ENCODE measurements at places on chromosomes 6 and 20.

- DNase-seq: peak; percentile 82
Measured at GRCh38 chr6:159941286-159942113, 27.4 kb upstream of the IGF2R start.

DNA sequence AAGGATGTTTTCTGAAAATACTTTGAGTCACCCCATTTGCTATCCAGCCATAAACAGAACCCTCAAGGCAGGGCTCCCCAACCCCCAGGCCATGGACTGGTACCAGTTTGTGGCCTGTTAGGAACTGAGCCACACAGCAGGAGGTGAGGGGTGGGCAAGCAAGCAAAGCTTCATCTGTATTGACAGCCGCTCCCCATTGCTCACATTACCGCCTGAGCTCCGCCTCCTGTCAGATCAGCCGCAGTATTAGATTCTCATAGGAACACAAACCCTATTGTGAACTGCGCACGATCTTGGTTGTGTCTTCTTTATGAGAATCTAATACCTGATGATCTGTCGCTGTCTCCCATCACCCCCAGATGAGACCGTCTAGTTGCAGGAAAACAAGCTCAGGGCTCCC is 543.8 kb downstream of the CBLN4 start:
- no peak for DNase-seq

DNA sequence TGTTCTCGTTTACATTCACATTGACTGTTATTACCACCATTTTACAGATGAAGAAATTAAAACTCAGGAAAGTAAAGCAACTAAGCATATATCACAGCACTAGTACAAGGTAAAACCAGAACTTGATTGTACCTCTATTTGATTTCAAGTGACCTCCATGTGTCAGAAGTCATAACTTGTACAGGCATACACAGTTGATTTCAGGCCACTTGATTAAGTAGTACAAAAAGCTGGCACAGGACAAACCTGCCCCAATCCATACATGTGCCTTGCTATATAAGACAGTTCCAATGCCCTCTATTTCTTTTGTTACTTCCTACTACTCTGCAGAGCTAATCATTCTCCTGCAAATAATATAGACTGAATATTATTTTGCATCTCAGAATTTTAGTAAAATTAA is 58.8 kb upstream of the VGLL2 start:
- DNase-seq: no peak

DNA sequence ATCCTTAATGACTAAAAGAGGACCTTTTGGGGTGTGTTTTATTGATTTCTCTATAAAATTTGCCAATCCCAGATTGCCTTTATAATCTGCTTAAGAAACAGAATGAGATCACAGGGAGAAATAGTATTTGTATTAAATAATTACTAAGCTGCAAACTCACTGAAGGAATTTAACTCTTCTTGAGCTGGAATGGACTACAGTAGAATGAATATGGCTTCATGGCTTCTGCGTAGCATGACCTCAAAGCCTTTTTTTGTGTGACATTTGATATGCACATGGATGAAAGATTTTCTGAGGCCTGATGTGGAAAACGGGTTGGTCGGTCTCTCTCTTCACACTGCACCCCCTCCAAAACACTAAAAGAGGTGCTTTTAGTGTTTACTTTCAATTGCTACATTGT is 115.9 kb downstream of the QKI start:
- no peak for DNase-seq

DNA sequence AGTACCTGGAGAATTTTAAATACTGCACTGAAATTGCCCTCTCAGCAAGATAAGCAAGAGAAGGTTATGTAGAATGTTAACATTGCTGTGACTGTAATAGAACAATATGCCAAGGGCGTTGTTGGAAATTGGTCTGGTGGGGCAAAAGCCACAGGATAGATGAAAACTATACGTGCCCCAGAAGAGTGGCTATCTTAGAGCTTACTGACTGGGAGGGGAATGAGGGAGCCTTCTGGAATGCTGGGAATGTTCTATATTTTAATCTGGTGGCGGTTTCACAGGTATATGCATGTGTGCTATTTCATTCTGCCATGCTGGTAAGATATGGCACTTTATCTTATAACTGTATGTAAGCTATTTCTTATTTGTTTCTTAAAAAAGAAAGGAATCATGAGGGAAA is 35.2 kb upstream of the YWHAB start:
- no peak for DNase-seq

- peak; percentile 57 for DNase-seq
Measured at GRCh38 chr6:42128460-42129359, 13.7 kb downstream of the C6orf132 start.

DNA sequence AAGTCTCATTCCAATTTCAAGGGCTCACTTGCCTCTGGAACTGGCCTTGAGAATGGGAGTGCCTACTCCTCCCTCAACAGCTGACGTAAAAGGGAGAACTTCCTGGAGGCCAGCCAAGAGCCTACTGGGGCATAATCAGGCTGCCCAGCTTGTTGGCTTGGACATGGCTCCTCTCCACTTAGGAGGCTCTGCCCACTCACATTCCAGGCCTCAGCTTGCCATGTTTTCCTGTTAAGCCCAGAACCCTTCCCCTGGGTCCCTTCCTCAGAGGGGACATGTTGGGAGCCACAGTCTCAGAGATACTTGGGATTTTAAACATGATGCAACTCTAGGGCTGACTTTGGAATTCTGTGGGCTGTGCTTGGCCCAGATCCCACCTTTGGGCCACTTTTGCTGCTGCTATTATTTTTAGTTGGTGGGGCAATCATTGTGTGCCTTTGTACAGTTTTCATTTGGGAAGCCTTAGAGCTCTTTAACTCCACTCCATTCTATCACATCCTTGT is 31.5 kb upstream of the ADTRP start:
- no peak for DNase-seq

DNA sequence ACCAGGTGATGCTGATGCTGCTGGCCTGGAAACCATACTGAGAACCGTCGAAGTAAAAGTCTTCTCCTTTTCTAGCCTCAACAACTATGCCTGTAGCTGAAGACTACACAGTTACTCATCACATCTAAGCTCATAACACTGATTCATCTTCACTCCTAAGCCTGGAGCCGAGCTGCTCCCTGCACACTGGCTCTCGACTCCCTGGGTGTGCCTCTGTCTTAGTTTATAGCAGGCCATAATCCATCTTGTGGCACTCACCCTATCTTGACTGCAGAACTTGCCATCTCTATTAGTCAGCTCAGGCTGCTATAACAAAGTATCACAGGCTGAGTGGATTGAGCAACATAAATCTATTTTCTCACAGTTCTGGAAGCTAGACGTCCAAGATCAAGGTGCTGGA is 191.0 kb downstream of the UNC5CL start:
- DNase-seq: no peak

- no peak for DNase-seq
Measured at GRCh38 chr20:36004045-36004444, 35.7 kb downstream of the CNBD2 start.

GRCh38 chr6:135192256-135193174 is 11.4 kb downstream of the MYB start:
- no peak for DNase-seq

DNA sequence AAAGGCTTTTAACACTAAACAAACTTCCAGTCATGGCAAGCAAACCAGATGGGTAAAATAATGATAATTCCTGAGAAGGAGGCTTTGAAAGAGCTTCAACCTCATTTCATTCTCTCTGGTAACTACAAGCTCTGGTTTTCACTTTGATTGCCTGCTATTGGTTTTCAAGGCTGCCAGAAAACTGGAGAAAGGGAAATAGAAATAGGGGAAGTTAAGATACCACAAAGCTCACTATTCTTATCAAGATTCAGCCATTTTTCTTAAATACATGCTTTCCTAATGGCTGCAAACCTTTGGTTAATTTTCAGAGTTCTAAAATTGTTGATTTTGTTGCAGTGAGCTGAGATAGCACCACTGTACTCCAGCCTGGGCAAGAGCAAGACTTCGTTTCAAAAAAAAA is 42.5 kb upstream of the NELFCD start:
- DNase-seq: no peak

GRCh38 chr6:124494956-124495664 is 467.1 kb upstream of the RNF217 start:
- DNase-seq: no peak

- no peak for DNase-seq
Measured at GRCh38 chr6:32718879-32719278, 22.3 kb upstream of the HLA-DQA2 start.

DNA sequence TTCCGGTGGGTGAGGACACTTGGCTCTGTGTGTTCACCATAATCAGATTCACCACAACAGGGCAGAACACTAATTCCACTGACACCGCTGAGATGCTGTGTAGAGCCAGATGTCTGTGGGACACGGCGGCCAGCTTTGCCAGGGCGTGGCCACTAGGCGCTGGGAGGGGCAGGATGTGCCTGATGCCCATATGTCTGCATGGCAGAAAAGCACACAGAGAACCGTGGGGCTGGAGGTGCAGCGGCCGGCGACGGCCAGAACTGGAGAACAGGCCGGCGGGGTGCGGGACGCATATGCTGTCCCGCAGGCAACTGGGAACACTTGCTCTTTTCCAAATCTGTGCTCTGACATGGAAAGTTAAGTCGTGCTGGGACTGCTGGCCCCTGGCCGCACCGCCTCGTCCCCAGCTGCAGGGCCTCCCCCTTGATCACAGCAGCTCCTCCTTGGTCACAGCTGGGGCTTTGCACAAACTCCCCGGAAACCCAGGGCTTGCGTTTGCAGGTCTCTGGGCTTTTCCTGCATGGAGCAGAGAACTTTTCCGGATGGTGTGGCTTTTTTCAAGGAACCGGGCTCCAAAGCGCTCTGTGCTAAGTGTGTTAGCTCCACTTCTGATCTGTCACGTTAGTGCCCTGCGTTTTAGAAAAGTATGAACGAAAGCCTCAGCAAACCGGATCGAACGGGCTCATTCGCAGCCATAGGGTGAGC is 31.1 kb downstream of the NTSR1 start:
- DNase-seq: peak; percentile 88

DNA sequence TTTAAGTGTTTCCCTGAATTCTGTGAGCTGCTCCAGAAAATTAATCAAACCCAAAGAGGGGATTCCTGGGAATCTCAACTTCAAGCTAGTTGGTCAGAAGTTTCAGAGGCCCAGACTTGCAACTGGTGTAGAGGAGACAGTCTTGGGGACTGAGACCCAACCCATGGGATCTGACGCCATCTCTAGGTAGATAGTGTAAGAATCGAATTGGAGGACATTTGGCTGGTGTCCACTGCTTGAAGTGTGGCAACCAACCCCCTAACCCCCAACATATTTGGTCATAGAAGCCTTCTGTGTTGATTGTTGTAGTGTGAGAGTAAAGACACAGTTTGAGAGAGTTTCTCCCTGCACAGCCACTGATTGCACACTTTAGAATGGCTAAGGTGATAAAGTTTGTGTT is 103.5 kb upstream of the CARMIL1 start:
- no peak for DNase-seq

DNA sequence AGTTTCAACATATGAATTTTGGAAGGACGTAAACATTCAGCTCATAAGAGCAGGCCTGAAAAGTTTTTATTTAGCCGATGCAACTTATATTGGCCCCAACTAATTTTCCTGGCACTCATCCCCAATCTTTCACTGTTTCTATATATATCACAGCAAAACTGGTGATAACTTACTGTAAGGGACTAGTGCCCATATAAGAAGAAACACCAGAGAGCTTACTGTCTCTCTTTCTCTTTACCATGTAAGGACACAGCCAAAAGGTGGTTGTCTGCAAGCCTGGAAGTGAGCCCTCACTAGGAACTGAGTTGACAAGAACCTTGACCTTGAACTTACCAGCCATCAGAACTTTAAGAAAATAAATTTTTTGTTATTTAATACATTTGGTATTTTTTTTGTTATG is 807.4 kb upstream of the CITED2 start:
- no peak for DNase-seq

DNA sequence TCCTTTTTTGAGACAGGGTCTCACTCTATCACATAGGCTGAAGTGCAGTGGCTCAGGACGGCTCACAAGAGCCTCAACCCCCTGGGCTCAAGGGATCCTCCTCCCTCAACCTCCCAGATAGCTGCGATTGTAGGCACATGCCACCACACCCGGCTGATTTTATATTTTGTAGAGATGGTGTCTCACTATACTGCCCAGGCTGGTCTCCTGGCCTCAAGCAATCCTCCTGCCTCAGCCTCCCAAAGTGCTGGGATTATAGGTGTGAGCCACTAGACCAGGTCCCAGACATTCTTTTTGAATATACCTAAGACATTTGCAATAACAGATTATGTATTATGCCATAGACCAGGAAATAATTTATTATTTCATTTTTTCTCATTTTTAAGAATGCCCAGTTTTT is 58.3 kb upstream of the CDYL start:
- DNase-seq: no peak

- no peak for DNase-seq
Measured at GRCh38 chr20:38471987-38472512, 593 bp upstream of the RALGAPB start.

DNA sequence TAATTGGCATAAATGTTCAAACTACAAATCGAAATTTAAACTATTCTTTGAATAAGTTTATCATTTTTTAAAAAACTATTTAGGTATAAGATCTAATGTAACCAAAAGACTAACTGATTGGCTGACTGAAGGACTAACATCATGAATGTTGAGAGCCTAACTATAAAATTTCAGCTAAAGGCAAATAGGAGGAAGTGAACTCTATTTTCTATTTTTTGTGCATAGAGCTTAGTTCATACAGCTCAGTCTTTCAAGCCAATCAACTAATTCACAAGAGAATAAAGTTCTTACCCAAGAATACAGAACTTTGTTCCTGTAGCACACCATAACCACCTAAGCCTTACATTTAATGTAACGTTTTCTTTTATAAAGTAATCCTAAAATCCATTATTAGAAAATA is 46.3 kb upstream of the STXBP5 start:
- DNase-seq: no peak

- peak; percentile 52 for DNase-seq
Measured at GRCh38 chr6:152983637-152984512, 1.0 kb upstream of the FBXO5 start.

GRCh38 chr20:32674362-32674789 is 635 bp upstream of the C20orf203 start:
- DNase-seq: peak; percentile 49

GRCh38 chr6:114690625-114691024 is 347.8 kb upstream of the HS3ST5 start:
- no peak for DNase-seq

DNA sequence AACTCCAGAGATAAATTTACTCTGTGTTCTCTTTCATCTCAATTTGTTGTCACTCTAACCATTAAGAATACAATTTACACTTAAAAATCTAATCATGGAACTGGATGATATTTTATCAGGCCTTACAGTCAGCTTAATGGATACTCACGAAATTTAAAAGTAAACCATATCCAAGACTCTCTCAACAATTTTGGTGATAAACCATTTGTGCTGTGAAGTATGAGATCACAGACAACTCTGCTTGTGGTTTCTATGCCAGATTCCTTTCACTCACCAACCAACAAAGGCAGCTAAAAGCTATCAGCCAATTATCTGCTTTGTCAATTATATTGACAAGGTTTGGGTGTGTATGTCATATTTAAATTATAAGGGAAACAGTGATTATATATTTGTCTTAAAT is 155.8 kb downstream of the TRDN start:
- no peak for DNase-seq

GRCh38 chr6:106446983-106447382 is 86.5 kb downstream of the CRYBG1 start:
- DNase-seq: no peak

GRCh38 chr20:19284400-19285178 is 72.1 kb downstream of the SLC24A3 start:
- DNase-seq: peak; percentile 6

- DNase-seq: no peak
Measured at GRCh38 chr6:131635384-131636340, 1.4 kb upstream of the ENPP3 start.

Data from NCI-H524 (cell line).